Iris pigment epithelial cell (primary cell): ENCODE measurements at places on chromosomes 2 and 18.

DNA sequence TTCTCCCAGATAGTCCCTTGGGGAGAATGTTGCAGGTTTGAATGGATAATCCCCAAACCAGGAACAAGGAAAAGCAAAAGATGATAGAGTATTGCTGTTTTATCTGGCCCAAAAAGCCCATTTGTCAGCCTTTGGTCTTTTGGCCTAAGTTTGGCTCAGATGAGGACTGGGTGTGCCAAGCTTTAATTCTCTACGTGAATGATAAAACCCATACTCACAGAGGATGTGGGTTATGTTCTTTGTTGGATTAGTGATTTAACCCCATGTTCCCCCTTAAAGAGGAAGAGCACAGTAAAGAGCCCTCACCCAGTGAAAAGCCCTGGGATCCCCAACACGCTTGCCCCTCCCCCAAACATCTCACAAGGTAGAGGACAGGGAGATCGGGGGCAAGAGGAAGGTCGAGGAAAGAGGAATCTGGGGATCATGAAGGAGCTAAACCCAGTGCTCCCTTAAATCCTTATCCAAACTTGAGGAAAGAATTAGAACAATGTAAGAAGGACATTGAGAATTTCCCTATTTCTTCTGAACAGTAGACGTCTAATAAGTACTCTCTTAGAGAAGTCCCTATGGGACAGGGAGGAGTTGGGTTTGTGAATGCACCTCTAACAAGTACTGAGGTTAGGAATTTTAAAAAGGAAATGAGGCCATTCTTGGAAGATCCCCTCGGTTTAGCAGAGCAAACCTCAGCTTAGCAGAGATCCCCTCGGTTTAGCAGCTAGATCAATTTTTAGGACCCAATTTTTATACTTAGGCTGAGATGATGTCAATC lies 105.0 kb downstream of the HIBCH start:
- DNase-seq, result no peak

DNA sequence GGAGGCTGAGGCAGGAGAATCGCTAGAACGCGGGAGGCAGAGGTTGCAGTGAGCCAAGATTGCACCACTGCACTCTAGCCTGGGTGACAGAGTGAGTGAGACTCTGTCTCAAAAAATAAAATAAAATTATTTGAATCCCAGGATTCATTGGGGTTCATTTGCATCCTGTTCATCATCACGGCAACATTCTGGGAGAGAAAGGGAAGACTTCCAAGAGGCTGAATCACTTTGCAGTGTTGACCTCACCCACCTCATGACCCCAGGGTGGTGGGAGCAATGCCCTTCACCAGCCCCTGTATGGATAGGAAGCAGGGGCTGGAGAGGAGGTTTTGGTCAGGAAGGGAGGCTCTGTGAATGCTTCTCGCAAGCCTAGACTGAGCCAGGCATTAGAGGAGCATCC lies 195.6 kb downstream of the CTIF start:
- DNase-seq, result no peak

GRCh38 chr2:204180649-204181048 lies 244.1 kb downstream of the ICOS start:
- no peak for DNase-seq

DNA sequence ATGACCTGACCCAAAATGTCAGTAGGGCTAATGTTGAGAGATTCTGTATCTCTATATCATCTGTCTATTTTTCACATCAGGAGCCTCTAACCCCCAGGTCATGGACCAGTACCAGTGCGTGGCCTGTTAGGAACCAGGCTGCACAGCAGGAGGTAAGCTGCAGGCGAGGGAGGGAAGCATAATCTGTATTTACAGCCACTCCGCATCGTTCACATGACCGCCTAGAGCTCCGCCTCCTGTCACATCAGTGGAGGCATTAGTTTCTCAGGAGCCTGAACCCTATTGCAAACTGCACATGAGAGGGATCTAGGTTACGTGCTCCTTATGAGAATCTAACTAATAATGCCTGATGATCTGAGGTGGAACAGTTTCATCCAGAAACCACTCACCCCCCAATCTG lies 180.6 kb downstream of the RDH14 start:
- no peak for DNase-seq

GRCh38 chr2:188631037-188631809 lies 339.5 kb downstream of the GULP1 start:
- peak; percentile 5 for DNase-seq

DNA sequence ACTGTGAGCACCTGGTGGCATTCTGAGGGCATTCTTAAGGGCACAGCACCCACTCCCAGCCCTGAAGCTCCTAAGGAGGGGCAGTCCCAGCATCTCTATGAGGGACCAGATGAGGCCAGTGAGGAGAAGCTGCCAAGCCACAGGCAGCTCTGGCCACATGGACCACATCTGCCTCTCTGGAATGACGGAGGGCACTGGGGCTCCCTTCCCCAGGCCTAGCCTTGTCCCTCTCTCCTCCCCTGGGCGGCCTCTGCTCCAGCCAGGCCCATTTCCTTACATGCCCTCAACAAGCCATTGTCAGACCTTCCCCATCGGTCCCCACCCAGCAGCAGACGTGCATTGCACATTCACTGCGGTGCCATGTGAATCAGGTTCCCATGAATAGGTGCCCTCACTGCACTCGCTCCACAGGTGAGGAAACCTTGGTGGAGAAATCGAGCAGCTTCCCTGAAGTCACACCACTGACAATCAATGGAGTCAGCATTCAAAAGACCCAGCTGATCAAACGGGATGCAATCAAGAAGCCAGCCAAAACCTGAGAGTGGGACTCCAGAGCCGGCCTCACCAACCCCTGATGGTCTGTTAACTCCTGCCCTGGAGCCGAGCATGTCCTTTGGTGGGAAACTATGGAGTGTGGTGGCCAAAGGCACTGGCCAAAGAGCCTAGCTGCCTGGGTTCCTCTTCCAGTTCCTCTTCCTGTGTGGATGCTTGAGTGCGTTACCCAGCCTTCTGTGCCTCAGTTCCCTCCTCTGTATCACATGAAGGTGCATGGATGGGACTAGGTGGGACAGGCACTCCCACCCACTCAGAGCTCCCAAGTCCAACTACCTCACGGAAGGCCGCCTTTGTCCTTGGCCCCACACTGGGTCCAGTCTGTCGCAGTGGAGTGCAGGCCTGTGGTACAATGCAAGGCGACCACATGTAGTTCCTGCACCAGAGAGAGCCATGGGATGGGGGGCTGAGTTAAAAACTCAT lies 147.3 kb downstream of the ZFP36L2 start:
- DNase-seq, result no peak

DNA sequence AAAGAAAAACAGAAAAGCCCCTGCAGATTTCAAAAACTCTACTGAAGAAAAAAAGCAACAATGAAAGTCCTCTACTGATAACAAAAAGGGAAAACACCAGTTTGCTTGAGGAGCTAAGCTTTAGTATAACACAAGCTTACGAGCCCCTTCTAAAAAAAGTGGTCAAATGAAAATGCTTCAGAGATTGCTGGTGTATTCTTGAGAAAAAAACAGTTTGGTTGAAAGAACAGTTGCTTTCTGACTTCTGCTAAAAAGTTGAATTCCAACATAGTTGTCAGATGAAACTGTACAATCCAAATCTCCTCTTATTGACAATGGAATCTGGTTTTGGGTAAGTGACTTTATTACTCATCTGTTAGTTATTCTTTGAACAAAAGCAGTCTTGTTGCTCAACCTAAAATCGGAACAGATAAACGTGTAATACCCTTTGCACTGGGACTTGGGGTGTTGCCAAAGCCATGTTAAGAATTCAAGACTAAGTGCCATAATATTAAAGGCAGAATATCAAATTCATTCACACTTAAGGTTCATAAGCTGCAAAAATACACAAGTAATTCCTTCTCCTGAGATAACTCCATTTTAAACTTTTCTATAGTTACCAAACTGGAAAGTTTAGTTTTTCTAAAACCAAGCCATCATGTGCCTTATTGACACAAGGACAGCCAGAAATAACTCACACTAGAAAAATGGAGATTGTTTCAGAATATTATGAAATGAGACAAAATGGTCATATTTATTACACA lies 45.3 kb upstream of the SPAG16 start:
- peak; percentile 95 for DNase-seq

- peak; percentile 28 for DNase-seq
Observed at GRCh38 chr2:100008956-100009355, 133.4 kb downstream of the AFF3 start.

- DNase-seq, result no peak
Observed at GRCh38 chr2:110637093-110637492, 40.8 kb downstream of the BUB1 start.

DNA sequence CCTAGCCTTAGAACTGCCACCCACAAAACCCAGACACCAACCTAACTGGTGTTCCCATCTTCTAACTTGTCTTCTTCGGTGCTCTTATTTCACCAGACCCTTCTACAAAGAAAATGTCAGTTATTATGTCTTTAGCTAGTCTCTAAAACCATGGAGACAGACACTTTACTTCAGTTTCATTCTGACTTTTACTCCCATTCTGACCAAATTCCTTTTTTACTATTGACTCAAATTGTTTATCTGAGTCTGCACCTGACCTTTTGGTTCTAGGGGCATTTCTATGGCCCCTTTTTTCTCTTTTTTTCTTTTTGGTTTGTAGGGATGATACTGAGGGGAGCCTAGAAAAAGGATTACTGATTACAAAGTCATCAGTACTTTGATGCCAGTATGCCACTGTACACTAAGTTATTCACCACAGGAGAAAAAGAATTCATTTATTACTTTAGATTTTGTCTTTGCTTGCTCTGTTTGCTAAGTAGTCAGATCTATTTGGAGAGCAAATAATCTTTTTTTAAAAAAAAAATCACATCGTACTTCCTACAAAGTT lies 6.8 kb upstream of the SLC1A4 start:
- no peak for DNase-seq

GRCh38 chr2:62724886-62725711 lies 19.6 kb downstream of the EHBP1 start:
- DNase-seq, result no peak
